NCI-H1436 treated with DMSO at 0.1 percent for 48 hours (cell line): ENCODE measurements at places on chromosomes 7 and 10.

GRCh38 chr7:50684011-50684712 lies 98.5 kb downstream of the GRB10 start:
- DNase-seq = no peak

DNA sequence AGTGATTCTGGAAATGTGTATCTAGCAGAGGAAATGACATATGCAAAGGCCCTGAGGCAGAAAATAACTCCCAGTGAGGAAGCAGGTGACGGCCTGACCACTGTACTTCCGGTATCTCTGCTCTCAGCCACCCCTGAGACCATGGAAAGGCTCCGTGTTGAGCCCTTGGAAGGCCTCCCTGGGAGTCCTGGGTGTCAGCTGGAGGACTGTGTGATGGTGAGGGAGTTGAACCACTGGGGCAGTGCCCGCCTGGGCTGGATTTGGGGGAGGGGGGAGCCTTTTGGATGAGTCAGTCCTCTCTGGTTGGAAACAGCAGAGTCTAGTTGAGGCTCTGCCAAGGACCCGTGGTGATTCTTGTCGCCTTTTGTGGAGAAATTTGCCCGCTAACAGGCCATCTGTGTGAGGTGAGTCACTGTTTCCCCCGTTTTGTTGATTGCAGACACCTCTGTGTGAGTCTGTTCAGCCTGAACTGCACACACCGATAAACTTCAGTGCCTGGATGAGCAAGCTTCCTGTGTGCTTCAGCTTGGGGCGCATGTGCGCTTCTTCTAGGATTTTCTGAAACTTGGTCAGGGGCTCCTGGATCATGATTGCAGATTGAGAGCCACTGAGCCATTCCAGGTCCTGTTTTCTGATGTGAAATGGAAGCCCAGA lies 98.6 kb downstream of the GRK5 start:
- no peak for DNase-seq

GRCh38 chr7:150325110-150325611 lies 1.8 kb upstream of the ACTR3C start:
- DNase-seq = no peak

- no peak for DNase-seq
Observed at GRCh38 chr7:40733578-40733977, 598.8 kb downstream of the SUGCT start.

- no peak for DNase-seq
Observed at GRCh38 chr7:16564909-16565426, 38.3 kb downstream of the LRRC72 start.

- no peak for DNase-seq
Observed at GRCh38 chr10:100788002-100788903, 42.9 kb downstream of the PAX2 start.

DNA sequence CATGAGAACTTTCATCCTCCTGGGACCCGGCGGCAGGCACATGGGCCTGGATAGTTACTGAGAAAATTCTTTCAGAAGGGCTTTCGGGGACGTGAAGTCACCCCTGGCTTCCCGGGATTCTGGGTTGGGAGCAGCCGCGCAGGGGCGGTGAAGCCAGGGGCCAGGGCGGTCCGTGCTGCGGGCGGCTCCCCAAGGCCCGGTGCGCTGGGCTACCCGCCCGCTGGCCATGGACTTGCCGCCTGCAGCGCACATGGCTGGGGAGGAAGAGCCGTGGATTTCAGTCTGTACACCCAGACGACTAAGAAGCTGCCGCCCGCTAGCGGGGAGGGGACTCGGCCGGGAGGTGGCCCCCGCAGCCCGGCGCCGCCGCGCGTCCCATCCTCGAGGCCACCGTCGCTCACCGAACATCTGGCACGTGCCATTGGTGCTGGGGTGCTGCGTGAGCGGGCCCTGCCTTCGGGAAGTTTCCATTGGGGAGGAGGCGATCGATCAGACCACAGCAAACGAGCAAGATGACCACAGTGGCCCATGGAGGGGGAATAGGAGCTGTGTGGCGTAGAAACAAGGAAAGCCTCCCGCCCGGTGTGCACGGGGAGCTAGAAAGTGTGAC lies 64.5 kb downstream of the TMEM209 start:
- no peak for DNase-seq

DNA sequence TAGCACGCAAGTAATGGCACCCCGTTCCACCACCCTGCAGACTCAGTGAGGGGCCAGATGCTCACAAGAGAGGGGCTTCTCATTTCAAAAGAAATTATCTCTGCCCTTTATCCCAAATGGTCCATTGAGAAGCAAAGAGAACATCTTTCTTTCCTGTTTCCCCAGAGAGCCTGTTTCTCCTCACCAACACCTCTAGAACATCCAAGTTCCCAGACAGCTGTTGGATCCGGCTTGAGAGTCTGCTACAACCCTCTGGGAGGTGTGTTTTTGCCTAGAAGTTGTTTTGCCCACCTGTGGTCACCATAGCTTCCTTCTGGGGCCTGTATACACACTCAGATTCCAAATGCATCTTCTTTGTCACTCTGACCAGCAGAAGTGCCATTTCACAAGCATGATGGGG lies 637.4 kb downstream of the LRMDA start:
- no peak for DNase-seq

DNA sequence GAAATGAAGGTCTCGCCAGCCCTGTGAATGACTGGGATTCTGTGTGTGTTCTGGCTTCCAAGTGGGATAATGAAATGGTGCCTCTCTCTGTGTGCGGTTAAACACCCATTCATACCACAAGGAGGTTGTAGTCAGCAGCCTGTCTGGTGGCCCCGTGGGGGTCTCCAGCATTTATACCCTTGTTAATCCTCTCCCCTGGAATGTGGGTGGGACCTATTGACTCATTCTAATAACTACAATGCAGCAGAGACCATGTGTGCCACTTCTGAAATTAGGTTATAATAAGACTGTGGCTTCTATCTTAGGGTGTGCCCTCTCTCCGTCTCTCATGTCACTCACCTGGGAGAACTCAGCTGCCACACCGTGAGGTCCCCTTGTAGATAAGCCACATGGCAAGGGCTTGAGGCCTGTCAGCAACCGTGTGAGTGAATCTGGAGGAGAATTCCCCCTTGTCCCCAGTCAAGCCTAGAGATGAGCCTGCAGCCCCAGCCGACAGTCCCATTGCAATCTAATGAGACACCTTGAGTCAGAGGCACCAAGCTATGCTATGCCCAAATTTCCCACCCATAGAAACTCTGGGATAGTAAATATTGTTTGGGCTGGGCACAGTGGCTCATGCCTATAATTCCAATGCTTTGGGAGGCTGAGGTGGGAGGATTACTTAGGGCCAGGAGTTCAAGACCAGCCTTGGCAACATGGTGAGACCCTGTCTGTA lies 106.8 kb downstream of the GALNT17 start:
- DNase-seq = no peak

DNA sequence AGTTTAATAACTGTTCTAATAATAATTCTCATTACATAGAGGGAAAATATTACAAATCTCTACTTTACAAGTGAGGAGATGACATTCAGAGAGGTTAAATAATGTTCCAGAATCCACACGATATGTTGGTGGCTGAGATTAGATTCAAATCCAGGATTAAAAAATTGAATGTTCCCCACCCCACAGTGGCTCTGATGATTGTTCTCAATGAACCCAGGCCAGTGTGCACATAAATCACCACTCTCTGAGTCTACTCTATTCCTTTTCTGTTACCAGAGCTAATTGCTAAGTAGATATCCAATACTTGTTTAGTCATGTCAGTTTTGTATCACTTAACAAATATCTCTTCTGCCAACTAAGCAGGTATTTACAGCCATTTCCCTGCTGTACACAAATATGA lies 281.0 kb downstream of the ABCA13 start:
- DNase-seq = no peak

DNA sequence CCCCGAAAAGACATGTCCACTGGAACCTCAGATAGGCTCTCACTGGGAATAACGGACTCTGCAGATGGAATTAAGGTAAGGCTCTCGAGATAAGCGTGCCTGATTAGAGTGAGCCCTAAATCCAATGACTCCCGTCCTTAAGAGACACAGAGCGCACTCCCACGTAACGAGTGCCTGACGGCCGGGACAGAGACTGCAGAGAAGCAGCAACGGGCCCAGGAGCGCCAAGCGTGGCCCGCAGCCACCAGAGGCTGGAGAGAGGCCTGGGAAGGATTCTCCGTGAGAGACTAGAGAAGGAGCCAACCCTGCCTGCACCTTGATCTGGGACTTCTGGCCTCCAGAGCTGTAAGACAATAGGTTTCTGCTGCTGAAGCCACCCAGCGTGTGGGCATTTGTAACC lies 20.0 kb upstream of the TNRC18 start:
- no peak for DNase-seq

DNA sequence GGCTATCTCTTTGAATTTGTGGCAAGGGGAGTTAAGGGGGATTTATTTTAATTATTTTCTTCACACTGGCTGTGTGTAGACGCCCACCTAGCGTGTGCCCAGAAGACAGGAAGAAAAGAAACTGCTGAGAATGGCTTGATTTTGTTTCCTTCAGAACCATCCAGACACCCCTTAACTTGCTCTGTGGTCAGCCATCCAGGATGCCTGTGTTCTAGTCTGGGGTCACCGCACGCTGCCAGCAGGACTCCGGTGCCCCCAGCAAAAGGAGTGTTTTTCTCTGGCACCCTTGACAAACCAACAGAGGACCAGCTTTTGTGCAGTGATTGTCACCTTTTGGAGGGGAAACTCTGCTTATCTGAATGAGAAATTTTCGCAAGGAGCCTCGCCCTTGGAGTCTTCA lies 5.3 kb downstream of the DDC start:
- no peak for DNase-seq

- DNase-seq = no peak
Observed at GRCh38 chr7:130148561-130148960, 56.6 kb downstream of the TMEM209 start.

GRCh38 chr10:73635781-73636180 lies 5.5 kb downstream of the MYOZ1 start:
- no peak for DNase-seq

DNA sequence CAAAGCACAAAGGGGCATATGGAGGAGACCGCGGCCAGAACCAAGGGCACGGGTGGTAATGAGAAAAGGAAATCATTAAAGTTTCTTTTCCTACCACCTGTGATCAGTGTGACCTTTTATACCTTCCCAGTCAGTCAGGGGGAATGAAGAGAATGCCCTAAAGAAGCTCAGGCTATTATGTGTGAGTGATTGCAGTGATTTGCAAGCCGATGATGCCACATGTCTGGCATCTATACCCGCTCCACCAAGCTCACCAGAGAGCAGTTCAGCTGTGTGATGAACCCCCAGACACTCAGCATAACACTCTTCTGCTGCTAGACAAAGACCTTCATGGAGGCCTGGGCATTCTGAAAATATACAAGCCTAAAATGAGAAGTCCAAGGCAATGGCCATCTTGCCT lies 106.2 kb upstream of the AGK start:
- DNase-seq = no peak

DNA sequence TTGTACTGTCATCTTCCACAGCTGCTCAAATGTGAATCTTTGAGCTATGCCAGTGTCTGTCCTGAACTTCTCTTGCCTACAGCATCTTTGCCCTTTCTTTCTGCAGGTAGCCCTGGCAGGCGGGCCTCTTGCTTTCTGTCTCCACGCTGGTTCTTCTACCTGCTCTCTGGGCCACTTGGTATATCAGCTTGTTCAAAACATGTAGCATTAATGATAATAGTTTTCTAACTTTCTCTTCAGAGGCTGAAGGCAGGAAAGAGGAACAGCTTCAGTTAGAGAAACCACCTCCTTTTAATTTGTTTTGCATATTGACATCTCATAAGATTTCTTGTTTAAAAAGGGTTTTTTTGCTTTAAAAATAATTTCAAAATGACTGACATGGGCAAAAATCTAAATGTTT lies 923 bp upstream of the FGL2 start:
- DNase-seq = no peak

GRCh38 chr7:76108540-76109233 lies 60.8 kb downstream of the MDH2 start:
- no peak for DNase-seq

GRCh38 chr7:44097064-44097932 lies 6.8 kb upstream of the AEBP1 start:
- no peak for DNase-seq

GRCh38 chr7:36145686-36146085 lies 7.4 kb upstream of the EEPD1 start:
- no peak for DNase-seq

- DNase-seq = no peak
Observed at GRCh38 chr10:32000937-32001336, 55.3 kb downstream of the KIF5B start.

GRCh38 chr7:44284216-44284615 lies 41.2 kb downstream of the CAMK2B start:
- DNase-seq = no peak

- no peak for DNase-seq
Observed at GRCh38 chr10:77960829-77961329, 34.3 kb upstream of the DLG5 start.

- no peak for DNase-seq
Observed at GRCh38 chr10:101901340-101901739, 57.7 kb upstream of the KCNIP2 start.

DNA sequence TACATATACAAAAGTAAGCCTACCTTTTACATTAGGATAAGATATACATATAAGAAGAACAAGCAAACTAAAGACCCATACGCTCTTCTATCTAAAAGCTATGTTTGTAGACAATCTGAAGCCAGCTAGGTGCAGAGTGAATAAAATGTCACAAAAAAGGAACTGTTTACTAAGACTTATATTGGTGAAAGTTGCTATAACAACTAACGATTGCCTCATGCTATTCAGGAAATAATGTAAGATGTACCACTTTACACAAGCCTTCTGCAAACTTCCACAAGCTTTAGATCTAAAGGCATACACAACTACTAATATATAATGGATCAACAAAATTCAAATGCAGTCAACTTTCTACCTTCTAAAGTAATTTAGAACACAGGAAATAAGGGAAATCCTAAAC lies 175.1 kb downstream of the SRPK2 start:
- DNase-seq = no peak

DNA sequence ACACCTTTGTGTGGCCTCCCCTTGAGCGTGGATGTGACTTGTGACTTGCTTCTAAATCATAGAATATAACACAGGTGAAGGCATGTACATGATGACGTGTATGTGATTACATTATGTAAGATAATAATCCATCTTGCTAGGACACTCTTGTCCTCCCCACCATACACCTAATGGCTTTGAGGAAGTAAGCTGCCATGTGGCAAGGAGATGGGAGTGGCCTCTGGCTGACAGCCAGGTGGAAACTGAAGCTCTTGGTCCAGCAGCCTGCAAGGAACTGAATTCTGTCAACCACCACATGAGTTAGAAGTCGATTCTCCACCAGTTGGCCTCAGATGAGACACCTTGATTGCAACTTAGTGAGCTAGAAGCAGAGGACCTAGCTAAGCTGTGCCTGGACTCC lies 67.4 kb upstream of the ELN start:
- DNase-seq = no peak

DNA sequence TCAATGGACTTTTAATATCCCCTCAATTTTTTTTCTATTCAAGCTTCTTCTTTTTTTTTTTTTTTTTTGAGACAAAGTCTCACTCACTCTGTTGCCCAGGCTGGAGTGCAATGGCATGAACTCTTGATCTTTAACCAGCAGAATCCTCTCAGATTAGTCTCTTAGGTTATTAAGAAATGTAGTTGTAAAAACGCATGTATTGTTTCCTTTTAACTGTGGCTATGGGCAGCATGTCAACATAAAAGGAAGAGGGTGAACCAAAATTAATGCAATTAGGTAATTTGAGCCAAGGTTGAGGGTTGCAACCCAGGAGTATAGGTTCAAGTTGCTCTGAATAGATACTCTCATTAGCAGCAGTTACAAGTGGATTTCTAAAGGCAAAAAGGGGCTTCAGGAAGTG lies 4.3 kb upstream of the GSTO1 start:
- DNase-seq = no peak
